T-cell (primary cell): ENCODE measurements at places on chromosomes 1 and 21.

GRCh38 chr1:58778385-58779000 is 5.4 kb downstream of the JUN start:
- DNase-seq, result peak; percentile 18

DNA sequence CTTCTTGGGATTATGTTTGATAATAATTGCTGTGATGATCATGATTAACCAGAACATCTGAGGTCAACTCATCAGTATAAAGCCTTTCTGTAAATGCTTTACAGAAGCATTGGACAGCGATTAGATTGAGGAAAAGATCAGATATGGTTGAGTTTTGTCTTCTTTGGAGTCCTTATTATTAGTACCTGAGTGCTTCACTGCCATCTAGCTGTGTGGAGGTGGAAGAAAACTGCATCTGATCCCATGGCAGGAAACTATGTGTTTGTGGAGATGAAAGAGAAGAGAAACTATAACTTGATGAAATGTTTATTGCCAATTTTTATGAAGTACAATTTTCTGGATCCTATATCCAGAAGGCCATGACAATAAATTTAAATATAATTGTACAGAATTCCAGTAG is 11.4 kb downstream of the FLG2 start:
- no peak for DNase-seq

- DNase-seq, result no peak
These were observed 971.0 kb downstream of the NCAM2 start for GRCh38 chr21:21969211-21969610.

DNA sequence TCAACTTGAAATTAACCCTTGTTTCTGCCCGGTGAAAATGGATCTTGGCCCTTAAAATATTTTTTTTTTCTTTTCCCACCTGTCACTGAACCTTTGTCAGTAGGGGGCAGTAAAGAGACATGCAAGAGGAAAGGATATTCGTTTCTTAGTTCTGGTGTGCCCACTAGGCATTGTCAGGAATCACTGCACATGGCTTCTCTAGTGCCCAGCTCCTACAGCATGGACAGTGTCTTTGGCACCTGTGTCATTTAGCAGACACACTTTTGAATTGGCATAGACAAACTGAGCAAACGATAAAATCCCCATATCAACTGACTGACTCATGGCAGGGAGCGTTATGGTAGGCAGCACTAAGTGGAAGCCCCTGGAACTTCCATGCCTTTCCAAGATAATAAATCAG is 1048.1 kb downstream of the BRINP3 start:
- no peak for DNase-seq

DNA sequence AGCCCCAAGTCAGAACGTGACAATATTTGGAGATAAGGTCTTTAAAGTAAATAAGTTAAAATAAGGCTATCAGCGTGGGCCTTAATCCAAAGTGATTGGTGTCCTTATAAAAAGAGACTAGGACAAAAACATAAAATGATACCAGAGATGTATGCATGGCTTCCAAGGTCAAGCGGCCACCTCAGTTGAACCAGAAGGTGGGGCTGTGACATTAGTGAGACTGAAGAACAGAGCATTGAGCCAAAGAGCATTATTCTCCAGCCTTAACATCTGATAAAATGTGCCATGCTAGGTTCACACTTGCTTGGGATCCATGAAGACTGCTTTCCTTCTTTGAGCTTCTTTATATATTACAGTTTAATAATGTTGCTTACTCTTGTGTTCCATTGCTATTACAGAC is 554.6 kb downstream of the PLA2G4A start:
- DNase-seq, result no peak

- DNase-seq, result no peak
These were observed 4.0 kb downstream of the PRELP start for GRCh38 chr1:203479646-203480045.

DNA sequence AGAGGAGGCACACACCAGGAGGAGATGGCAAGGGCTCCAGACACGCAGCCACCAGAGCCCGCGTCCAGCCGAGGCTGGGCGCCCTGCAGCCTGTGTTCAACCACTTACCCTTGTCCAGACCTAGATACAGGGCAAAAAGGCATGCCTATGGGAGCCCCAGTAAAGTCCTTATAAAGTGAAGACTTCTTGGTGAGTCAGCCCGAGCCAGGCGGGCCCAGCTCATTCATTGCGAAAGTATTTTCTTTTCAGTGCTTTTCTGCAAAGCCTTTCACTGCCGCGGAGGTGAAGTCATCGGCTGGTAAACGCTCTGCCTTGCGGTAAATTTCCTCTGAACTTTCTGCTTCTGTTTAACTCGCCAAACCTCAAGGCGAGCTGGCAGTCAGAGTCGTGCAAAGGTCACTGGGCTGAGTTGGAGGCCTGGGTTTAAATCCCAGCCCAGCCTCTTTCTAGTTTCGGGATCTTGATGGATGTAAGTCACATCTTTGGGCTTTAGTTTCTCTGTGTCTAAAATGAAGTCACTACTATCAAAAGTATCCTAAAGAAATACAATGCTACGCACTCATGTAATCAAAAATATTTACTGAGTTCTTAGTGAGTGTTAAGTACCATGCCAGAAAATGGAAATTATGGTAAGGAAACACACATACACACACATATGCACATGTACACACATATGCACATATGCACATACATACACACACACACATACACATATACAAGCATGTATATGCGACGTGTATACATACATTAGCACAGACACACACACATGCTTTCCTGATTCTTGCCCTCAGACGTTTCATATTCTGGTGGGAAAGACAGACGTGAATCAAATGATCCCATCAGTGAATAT is 54.7 kb upstream of the IFFO2 start:
- peak; percentile 46 for DNase-seq

DNA sequence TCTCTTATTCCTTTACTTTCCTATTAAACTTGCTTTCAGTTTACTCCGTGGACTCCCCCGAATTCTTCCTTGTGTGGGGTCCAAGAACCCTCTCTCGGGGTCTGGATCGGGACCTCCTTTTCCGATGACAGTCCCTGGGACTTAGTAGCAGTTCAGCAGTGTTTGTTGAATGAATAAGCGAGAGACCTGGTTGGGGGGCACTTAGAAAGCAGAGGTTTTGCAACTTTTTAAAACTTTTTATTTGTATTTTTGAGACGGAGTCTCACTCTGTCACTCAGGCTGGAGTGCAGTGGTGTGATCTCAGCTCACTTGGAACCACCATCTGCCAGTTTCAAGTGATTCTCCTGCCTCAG is 2.1 kb upstream of the ANKRD65 start:
- no peak for DNase-seq

- DNase-seq, result no peak
These were observed 239.0 kb downstream of the USH2A start for GRCh38 chr1:216184126-216184680.
